ENCODE measurements at places on chromosomes 16 and 17.
A peak's percentile ranks its signal among the peaks of the same experiment; 100 is the strongest.

DNA sequence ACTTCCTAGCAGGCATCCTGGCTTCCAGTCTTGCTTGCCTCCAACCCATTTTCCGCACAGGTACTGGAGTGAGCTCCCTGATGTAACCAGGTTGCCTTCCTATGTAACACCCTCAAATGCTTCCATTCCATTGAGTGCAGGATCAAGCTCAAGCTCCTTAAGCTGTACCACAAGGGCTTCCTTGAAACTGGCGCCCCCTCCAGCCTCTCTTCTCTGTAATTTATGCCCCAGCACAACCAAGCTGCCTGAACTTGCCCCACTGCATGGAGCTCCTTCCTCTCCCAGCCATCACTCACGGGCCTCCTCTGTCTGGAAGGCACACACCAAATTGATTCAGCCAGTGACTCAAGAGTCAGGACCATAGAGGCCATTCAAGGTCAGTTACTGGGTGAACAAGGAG is 234.8 kb upstream of the RPL38 start:
- no peak for DNase-seq

DNA sequence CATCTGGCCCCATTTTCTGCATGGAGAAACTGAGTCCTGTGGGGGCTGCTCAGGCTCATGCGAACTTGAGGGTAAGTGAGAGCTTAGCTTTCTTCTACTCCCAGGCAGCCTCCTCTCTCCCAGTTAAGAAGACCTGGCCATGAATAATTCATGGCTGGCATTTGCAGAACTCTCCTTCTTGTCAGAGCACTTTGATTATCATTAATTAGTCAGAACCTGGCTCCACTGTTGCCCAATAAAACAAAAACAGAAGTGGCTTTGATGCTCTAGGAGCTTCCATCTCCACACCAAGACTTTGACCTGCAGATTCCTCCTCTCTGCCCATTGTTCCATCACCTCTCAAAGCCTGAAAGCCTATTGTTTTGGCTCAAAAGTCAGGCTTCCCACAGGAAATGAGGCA is 45.5 kb upstream of the CDH3 start:
- no peak for DNase-seq

DNA sequence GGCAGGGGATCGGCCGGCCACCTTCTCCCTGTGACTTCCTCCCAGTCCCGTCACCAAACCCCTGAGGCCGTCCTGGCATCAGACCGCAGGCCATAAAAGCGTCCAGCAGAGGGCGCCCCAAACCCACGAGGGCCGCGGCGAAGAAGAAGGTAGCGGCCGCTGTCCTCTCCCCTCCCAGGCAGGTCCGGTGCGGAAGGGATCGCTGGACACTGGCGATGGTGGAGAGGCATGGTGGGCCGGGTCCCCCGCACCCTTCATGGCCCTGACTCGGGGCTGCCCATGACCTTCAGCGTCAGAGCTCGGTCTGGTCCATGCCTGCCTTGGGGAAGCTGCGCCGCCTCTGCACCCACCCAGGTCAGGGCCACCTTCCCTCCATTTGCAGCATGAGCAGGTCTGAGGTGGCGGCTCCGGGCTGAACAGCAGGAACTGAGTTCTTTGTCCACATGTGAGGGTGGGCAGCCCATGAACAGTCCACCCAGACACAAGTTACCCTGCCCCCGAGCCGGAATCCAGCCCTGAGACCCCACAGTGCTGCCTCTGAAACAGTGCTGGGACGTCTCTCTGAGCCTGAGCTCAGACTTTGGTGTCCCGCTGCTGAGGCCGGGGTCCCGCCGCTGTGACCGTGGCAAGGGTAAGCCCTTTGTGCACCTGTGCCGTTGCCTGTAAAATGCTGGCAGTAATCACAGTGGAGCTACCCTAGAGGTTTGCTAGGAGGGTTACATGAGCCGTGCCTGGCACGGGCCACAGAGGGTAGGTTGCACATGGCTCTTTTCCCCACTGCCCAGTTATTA is 40.8 kb upstream of the CMIP start:
- peak; percentile 53 for DNase-seq

- DNase-seq: peak; percentile 47
These were observed 6.0 kb downstream of the MPG start for GRCh38 chr16:83781-84615.

- no peak for DNase-seq
These were observed 35.0 kb downstream of the NGFR start for GRCh38 chr17:49530118-49530517.

GRCh38 chr16:14024283-14024682 is 46.8 kb upstream of the MRTFB start:
- DNase-seq: no peak

GRCh38 chr16:27600381-27600780 is 50.4 kb downstream of the KATNIP start:
- no peak for DNase-seq

DNA sequence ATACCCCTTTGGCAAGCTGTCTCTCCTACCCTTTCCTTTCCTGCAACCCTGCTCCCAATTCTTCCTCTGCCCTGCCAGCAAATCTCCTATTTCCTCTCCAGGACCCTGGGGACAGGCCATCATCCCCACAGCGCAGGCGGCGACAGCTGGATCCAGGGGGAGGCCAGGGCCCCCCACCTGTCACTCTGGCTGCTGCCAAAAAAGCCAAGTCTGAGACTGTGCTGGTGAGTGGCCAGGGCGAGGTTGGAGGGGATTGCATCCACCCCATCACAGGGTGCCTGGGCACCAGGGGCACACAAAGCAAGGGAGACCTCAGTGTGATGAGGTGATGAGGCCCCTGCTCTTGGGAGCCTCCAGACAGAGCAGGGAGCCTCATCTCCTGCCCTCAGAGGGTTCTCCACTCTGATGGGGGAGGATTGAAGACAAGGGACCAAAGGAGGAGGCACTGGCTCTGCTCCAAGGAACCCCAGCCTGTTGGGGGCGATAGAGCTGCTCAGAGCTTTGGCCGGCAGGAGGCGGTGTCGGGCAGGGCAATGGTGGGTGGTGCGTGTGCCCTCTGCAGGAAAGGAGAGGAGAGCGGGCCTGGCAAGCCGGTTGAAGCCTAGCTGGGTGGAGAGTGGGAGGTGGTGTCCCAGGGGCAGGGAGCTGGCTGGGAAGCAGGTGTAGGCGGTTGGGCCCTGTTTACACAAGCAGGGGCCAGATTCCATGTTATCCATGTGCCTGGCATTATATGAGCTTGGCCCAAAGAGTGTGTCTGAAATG is 15.6 kb upstream of the PDK2 start:
- DNase-seq: no peak

Measured in NCI-H1092 (cell line).